ENCODE measurements at places on chromosomes 11 and 22.

- DNase-seq = no peak
Observed at GRCh38 chr11:36692704-36693103, 94.7 kb upstream of the RAG2 start.

DNA sequence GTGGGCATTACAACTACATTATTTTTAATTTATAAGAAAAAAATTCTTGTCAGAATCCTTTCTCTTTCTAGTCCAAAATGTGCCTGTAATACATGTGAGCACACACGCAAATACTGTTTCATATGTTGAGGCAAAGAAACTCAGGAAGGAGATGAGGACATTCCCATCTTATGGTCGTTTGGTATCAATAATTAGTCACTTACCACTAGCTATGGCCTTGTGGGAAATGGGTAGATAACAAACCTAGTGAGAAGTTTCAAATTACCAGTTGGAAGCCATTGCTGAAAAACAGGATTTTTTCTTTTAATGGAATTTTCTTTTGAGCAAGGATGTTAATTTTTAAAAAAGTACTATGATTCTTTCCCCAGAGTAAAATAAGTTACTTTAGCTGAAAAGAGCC is 25.7 kb downstream of the AMOTL1 start:
- no peak for DNase-seq

DNA sequence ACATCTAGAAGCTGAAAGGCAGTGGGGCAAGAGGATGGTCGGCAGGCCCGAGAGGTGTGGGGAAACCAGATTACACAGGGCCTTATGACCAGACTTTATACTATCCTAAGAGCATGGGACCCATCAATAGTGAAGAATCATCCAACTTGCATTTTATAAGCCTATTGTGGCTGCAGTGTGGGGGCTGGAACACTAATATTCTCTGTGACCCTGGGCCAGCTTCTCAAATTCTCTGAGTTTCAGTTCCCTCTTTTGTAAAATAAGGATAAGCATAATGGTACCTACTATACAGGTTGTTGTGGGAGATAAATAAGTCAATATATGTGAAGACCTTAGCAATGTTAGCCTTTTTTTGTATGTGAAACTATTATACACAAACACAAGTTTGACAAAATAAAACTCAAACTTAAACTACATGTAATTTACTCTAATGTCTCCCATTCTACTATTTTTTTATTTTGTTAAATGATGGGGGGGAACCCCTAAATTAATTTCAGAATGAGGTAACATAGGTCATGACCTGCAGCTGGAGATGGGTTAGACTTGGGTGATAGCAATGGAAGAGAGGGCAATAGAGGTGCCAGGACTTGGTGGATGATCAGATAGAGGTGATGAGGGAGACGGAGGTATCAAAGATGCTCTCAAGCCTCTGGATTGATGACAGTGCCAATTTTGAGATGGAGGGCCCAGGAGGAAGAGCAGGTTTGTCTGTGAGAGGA is 30.1 kb downstream of the SMCO4 start:
- no peak for DNase-seq

DNA sequence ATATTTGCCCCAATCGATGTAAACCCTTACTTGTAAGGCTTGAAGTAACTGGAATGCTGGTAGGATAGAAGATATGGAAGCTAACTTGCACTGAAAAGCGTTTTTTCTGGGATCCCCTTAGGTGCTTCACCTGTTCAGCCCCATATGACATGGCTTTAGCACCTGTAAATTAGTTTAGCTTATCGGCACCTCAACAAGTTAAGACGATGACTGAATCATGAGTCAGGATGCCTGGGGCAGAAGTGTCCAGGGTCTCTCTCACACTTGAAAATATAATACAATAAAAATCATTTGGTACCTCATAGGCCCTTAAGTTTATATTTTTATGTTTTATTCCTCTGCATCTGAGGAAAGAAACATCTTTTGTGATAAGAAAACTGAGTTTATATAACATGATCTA is 409.2 kb upstream of the LRRC4C start:
- no peak for DNase-seq

DNA sequence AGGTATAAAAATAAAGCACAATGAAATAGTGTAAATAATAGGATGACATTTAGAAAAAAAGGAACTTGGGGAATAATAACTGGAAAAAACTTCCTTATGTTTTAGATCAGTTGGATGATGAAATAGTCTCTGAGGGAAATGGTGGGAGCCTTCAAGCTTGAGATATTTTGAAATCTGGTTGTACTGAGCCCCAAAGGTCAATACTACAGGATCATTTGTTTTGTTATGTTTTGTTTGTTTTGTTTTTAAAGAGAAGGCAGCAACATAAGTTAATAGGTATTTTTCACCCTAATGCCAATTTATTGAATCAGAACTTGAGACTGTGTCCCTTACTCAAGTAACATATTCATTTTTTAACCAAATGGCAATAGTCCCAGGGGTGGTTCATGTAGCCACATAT is 393.1 kb downstream of the ETS1 start:
- DNase-seq = no peak

GRCh38 chr11:27998552-27998951 is 109.4 kb downstream of the KIF18A start:
- DNase-seq = no peak

- DNase-seq = no peak
Observed at GRCh38 chr11:130798280-130798679, 118.0 kb downstream of the SNX19 start.

GRCh38 chr22:39589875-39590274 is 19.3 kb downstream of the CACNA1I start:
- DNase-seq = no peak

- DNase-seq = no peak
Observed at GRCh38 chr11:119300198-119300964, 16.5 kb downstream of the MCAM start.

DNA sequence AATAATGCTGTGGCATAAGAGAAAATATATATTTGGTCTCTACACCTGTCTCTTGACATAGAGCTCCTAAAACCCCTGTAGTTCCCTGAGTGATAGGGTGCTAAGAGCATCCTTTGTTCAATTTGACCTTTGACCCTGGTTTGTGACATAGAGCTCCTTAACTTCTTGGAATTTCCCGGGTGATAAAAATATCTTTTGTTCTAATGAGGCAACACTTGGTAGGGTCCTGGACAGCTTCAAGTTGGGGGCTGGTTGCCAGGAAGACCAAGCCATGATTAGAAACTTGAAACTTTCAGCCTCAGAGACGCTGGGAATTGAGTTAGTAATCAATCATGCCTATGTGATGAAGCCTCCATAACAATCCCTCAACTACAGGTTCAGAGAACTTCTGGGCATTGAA is 105.4 kb downstream of the CASP12 start:
- peak; percentile 81 for DNase-seq
